ENCODE measurements at places on chromosomes 1 and 21. TPM values are rescaled to one million over a fixed set of nuclear protein-coding genes. Genes with fewer than 3 reads are reported as not detected.

GRCh38 chr1:67285780-67286488, 21.7 kb upstream of the IL12RB2 start:
- DNase-seq, result no peak

- DNase-seq, result no peak
These were observed 273.4 kb downstream of the TM2D1 start for GRCh38 chr1:61451572-61451968.

GRCh38 chr1:222263791-222264190, 284.1 kb downstream of the HHIPL2 start:
- DNase-seq, result no peak

DNA sequence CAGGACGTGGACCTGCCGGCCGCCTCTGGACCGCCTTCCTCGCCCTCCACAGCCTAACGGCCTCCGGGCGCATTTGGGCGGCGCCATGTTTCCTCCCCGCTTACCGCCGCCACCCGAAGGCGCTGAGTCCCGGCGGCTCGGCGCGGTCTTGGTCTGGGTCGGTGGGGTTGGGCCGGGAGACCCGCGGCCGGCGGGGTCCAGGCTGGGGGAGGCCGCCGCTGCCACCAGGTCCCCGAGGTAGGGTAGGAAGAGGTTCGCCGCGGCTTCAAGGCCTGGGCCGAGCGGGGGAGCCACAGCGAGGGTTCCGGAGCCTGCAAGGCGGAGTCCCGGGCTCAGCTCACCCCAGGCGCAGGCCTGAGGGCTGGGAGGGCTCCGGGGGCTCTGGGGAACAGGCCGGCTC, 5.5 kb downstream of the OR2C3 start:
- no peak for DNase-seq

Gene C4BPA
- total RNA-seq, result not detected

Gene GJA5
- 9.9 TPM for total RNA-seq

Gene ZMYND12
- total RNA-seq, result 1.6 TPM

Gene LUZP1
- total RNA-seq, result 46.5 TPM

Gene KRTAP6-3
- total RNA-seq, result not detected

Data from cardiac septum (tissue), 1 donor.